ENCODE measurements at places on chromosomes 5 and 9.

GRCh38 chr9:125767349-125767748 lies 20.2 kb downstream of the PBX3 start:
- no peak for DNase-seq

GRCh38 chr5:41213340-41213739 lies at the start of gene C6:
TSS of gene C6 (minus strand) at chr5:41213532. CDS start at chr5:41203230, 10,302 bp downstream.
- no peak for DNase-seq

DNA sequence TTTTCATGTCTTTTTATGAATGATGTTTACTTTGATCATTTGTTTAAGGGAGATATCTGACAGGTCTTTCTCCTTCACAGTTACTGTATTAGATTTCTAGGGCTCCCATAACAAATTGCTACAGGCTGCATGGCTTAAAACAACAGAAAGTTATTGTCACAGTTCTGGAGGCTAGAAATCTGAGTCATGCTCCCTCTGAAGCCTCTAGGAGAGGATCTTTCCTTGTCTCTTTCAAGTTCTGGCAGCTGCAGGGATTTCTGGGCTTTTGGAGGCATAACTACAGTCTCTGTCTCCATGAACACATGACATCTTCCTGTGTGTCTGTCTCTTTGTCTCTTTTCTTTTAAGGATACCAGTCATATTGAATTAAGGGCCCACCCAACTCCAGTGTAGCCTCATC lies 557.3 kb upstream of the SEMA6A start:
- DNase-seq: no peak

DNA sequence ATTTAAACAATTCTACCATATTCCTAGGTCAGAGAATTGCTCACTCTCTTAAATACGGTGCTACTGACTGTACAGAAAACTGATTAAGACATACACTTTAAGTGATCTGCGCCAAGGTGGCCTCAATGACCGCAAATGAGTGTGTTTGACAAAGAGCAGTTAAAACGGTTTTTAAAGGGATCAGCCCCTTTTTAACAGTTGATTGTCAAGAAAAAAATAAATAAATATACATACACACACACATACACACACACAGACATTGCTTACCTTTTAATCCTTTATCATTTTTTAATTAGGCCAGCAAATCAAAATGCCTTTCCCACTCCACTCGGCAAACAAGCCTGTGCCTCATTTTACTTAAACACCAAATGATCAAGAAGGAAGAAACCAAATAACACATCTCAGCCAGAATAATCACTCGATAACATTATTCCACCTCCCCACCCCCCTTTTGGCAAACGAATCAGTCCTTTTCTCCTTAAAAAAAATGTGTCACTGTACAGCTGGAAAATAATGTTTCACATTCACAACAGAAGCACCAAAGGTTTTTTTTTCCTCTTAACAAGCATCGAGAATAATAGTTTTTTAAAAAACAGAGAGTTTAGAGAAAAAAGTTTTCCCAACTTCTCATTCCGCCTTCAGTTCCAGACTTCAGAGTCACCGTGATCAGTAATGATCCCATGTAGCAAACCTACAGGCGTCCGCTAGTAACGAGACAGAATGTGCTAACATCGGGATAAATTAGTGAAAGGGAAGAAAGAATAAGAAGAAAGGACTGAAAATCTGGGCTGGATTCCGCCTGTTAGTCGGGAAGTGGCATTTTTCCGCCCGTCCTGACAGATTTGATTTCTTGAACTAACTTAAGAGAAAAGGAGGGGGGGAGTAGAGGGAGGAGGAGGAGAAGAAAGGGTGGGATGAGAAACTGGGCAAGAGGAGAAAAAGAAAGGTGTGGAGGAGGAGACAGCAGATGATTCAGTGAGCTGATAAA lies at the start of gene ZNF608:
ZNF608 (minus strand) TSS at position 712 of the 988 bp plus-strand sequence. CDS start 1,650 bp downstream, outside the sequence.
- no peak for DNase-seq

- DNase-seq: no peak
Observed at GRCh38 chr9:113781896-113782295, 94.2 kb upstream of the ZNF618 start.

GRCh38 chr5:178472138-178472537 lies 118.1 kb downstream of the COL23A1 start:
- no peak for DNase-seq

Measured in cortex of kidney (tissue), 1 donor.